ENCODE measurements at places on chromosomes 7 and 10.

- no peaks in the 10 kb centered on the region for H3K27me3 ChIP-seq
- peaks cover 80% of the 10 kb centered on the region for H3K4me1 ChIP-seq
- H3K36me3 ChIP-seq = no peaks in the 10 kb centered on the region
Measured at GRCh38 chr7:134813663-134814396, 34.4 kb downstream of the CALD1 start.

- DNase-seq = no peak
- no peaks in the 10 kb centered on the region for H3K27me3 ChIP-seq
- H3K27ac ChIP-seq = no peak overlapping the region
- H3K4me3 ChIP-seq = no peak overlapping the region
- no peaks in the 10 kb centered on the region for H3K36me3 ChIP-seq
Measured at GRCh38 chr7:47882635-47883034, 65.6 kb downstream of the PKD1L1 start.

GRCh38 chr10:1123198-1123597 is 67.0 kb downstream of the WDR37 start:
- peaks cover 64% of the 10 kb centered on the region for H3K36me3 ChIP-seq
- no peak for DNase-seq
- no peaks in the 10 kb centered on the region for H3K4me1 ChIP-seq
- no peak overlapping the region for H3K4me3 ChIP-seq

DNA sequence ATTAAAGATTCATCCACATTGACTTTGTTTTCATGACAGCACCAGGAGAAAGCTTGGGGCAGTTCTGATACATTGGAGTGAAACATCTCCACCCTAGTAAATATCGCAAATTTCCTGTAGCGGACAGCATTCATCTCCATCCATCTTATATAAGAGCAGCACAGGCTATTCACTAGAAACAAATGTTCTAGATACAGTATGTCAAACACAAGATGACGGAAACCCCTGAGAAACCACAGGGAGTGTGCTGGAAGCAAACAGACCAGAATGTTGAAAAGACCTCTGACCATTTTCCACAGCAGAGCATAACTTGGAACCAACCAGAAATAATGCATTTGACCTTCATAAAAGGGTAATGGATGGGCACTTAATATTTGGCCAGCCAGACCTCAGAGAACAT is 343.9 kb downstream of the SORCS1 start:
- no peaks in the 10 kb centered on the region for H3K36me3 ChIP-seq
- no peak overlapping the region for H3K27ac ChIP-seq
- H3K4me1 ChIP-seq = no peaks in the 10 kb centered on the region
- no peak overlapping the region for H3K4me3 ChIP-seq
- H3K27me3 ChIP-seq = no peaks in the 10 kb centered on the region

- no peak for DNase-seq
- H3K4me1 ChIP-seq = no peaks in the 10 kb centered on the region
- H3K27me3 ChIP-seq = no peaks in the 10 kb centered on the region
- no peak overlapping the region for H3K4me3 ChIP-seq
- no peak overlapping the region for H3K27ac ChIP-seq
Measured at GRCh38 chr10:84607044-84607443, 278.7 kb downstream of the CCSER2 start.

- H3K27me3 ChIP-seq = no peaks in the 10 kb centered on the region
- no peak overlapping the region for H3K4me3 ChIP-seq
- H3K27ac ChIP-seq = no peak overlapping the region
- no peaks in the 10 kb centered on the region for H3K4me1 ChIP-seq
- H3K36me3 ChIP-seq = no peaks in the 10 kb centered on the region
- no peak for DNase-seq
Measured at GRCh38 chr10:48770561-48771089, 86.0 kb downstream of the WDFY4 start.

- peaks cover 35% of the 10 kb centered on the region for H3K27me3 ChIP-seq
- no peaks in the 10 kb centered on the region for H3K4me1 ChIP-seq
- H3K36me3 ChIP-seq = no peaks in the 10 kb centered on the region
- no peak overlapping the region for H3K27ac ChIP-seq
Measured at GRCh38 chr7:148334441-148334956, 256.1 kb upstream of the C7orf33 start.

GRCh38 chr7:95871075-95871848 is 98.9 kb downstream of the DYNC1I1 start:
- no peaks in the 10 kb centered on the region for H3K36me3 ChIP-seq
- DNase-seq = peak; percentile 24
- H3K4me3 ChIP-seq = no peak overlapping the region
- peaks cover 13% of the 10 kb centered on the region for H3K4me1 ChIP-seq
- H3K27ac ChIP-seq = no peak overlapping the region

DNA sequence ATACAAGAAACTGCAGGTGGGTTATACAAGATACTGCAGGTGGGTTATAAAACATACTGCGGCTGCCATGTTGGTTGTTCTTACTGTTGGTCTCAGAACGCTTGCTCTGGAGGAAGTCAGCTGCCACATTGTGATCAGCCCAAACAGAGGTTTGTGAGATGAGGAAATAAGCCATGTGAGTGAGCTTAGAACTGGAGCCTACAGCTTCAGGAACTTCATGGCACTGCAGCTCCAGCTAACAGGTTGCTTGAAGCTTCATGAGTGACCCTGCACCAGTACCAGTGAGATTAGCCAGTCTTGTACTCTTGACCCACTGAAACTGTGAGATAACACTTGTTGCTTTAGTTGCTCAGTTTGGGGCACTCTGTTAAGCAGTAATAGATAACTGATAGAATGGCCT is 74.5 kb upstream of the PRKCQ start:
- H3K27ac ChIP-seq = no peak overlapping the region
- no peak for DNase-seq
- H3K4me1 ChIP-seq = no peaks in the 10 kb centered on the region
- no peaks in the 10 kb centered on the region for H3K36me3 ChIP-seq

DNA sequence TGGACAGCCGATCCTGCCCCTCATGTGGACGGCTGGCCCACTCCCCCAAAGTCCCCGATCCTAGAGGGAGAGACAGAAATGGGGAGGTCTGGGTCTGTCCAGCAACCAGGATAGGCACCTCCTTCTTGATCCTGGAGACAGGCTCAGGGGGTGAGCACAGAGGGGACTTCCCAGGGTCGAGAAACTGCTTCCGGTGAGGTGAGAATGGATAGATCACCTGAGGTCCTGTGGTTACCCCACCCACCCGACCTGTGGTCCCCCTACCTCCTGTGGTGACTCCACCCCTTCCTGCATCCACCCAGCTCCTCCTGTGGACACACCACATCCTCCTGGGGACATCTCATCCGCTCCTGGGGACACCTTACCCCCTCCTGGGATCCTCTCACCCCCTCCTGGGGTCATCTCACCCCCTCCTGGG is 27.4 kb upstream of the RASGEF1A start:
- no peaks in the 10 kb centered on the region for H3K27me3 ChIP-seq
- H3K4me3 ChIP-seq = no peak overlapping the region
- DNase-seq = no peak
- no peak overlapping the region for H3K27ac ChIP-seq
- H3K36me3 ChIP-seq = no peaks in the 10 kb centered on the region
- no peaks in the 10 kb centered on the region for H3K4me1 ChIP-seq

GRCh38 chr7:4792537-4793126 is 17.2 kb downstream of the AP5Z1 start:
- no peak overlapping the region for H3K27ac ChIP-seq
- no peaks in the 10 kb centered on the region for H3K27me3 ChIP-seq
- peaks cover 7% of the 10 kb centered on the region for H3K4me1 ChIP-seq
- peaks cover 46% of the 10 kb centered on the region for H3K36me3 ChIP-seq
- H3K4me3 ChIP-seq = peak overlapping the region; percentile 49
- DNase-seq = no peak

DNA sequence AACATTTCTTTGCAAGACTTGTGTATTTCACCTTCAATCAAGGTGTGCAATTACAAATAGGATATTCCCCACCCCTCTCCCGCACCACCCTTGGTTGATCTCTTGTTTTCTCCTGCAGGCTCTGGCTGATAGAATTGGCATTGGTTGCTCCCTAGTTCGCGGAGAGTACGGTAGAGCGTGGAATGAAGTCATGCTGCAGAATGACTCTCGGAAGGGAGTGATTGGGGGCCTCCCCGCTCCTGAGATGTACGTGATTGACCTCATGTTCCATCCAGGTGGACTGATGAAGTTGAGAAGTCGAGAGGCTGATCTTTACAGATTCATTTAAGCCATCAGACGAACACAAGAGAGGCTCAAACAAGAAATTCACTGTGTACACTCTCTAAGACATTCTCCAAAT is 58.2 kb upstream of the MSRB2 start:
- no peaks in the 10 kb centered on the region for H3K27me3 ChIP-seq
- H3K4me1 ChIP-seq = no peaks in the 10 kb centered on the region
- no peak overlapping the region for H3K27ac ChIP-seq
- no peak overlapping the region for H3K4me3 ChIP-seq
- H3K36me3 ChIP-seq = no peaks in the 10 kb centered on the region
- DNase-seq = no peak

- H3K36me3 ChIP-seq = peaks cover 6% of the 10 kb centered on the region
- H3K27me3 ChIP-seq = peaks cover 42% of the 10 kb centered on the region
- DNase-seq = no peak
Measured at GRCh38 chr10:132054564-132054963, 11.2 kb upstream of the JAKMIP3 start.

- no peak overlapping the region for H3K27ac ChIP-seq
- no peaks in the 10 kb centered on the region for H3K36me3 ChIP-seq
- H3K4me1 ChIP-seq = no peaks in the 10 kb centered on the region
- H3K4me3 ChIP-seq = no peak overlapping the region
Measured at GRCh38 chr10:16466001-16466400, 29.2 kb downstream of the PTER start.

GRCh38 chr10:9449530-9449929 is 1395.0 kb downstream of the GATA3 start:
- no peak overlapping the region for H3K27ac ChIP-seq
- DNase-seq = no peak
- no peaks in the 10 kb centered on the region for H3K36me3 ChIP-seq
- H3K27me3 ChIP-seq = no peaks in the 10 kb centered on the region
- no peak overlapping the region for H3K4me3 ChIP-seq
- no peaks in the 10 kb centered on the region for H3K4me1 ChIP-seq

DNA sequence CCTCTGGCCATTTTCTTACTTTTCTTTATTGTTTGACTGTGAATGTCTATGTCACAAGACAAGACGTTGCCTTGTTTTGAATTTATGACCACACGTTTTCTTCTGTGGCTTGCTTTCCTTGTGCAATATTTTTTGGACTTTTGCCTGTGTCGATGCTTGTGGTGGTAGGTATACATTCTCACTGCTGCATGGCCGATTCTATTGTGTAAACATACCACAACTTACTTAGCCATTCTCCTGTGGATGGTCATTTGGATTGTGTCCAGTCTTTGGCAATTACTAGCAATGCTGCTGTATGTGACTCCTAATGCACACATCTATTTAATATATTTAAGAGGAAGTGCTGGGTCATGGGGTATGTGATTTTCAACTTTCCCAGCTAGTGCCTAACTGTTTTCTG is 18.0 kb upstream of the DLG5 start:
- no peak overlapping the region for H3K27ac ChIP-seq
- no peaks in the 10 kb centered on the region for H3K36me3 ChIP-seq
- peaks cover 13% of the 10 kb centered on the region for H3K4me1 ChIP-seq
- H3K27me3 ChIP-seq = no peaks in the 10 kb centered on the region
- no peak for DNase-seq

- H3K27ac ChIP-seq = no peak overlapping the region
- no peak overlapping the region for H3K4me3 ChIP-seq
- DNase-seq = no peak
- H3K36me3 ChIP-seq = peaks cover 61% of the 10 kb centered on the region
Measured at GRCh38 chr7:102412548-102412947, 16.4 kb downstream of the PRKRIP1 start.

DNA sequence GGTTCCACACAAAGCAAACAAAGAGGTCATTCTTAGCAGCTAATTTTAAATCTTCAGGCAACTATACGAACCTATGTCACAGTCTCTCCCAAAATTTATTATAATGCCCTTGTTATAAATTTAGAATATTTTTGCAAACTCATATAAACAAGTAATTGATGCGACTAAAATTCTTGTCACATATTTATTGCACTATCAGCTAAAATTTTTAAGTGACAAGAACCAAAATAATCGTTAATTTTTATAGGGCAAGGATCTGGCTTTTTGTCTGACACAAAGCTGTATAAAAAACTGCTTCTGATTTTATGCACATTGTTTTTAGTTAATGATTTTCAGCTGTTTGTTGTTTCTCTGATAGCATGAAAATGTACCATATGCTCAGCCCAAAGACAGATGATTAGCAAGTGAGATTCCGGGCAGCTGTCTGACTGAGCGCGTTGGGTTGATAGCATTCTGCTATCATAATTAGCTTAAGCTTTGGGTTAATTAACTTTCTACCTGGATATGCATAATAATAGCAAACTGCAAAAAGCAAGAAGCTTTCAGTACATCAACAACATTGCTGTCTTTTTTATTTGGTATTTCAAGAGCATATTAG is 136.0 kb downstream of the MGMT start:
- no peaks in the 10 kb centered on the region for H3K36me3 ChIP-seq
- no peak for DNase-seq
- no peak overlapping the region for H3K4me3 ChIP-seq
- no peak overlapping the region for H3K27ac ChIP-seq
- no peaks in the 10 kb centered on the region for H3K4me1 ChIP-seq
- no peaks in the 10 kb centered on the region for H3K27me3 ChIP-seq

DNA sequence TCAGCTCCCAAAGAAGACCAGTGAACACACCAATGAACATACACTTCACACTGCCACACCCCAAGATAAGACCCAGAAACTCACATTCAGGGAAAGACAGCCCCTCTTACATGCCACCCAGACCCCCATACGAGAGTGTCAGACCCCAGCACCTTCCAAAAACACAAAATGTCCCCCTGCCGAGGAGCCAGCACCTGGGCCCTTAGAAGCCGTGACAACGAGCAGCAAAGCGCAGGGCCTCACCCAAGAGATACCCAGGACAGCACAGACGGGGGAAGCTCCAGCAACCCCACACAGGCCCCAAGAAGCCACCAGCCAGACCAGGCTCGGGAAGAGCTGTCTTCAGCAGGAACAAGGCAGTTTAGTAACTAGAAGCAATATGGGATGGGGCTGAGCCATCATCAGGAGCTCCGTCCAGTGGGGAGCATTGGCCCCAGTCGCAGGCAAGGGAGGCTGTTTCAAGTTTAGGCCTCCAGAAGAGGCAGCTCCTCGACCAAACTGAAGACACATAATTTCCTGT is 243.6 kb downstream of the PTPRN2 start:
- peaks cover 2% of the 10 kb centered on the region for H3K27me3 ChIP-seq
- no peaks in the 10 kb centered on the region for H3K4me1 ChIP-seq
- peak; percentile 41 for DNase-seq
- no peak overlapping the region for H3K4me3 ChIP-seq
- H3K36me3 ChIP-seq = no peaks in the 10 kb centered on the region

GRCh38 chr10:132861884-132862461 is 76.0 kb upstream of the NKX6-2 start:
- no peaks in the 10 kb centered on the region for H3K4me1 ChIP-seq
- H3K27ac ChIP-seq = no peak overlapping the region
- DNase-seq = peak; percentile 61
- no peaks in the 10 kb centered on the region for H3K36me3 ChIP-seq

DNA sequence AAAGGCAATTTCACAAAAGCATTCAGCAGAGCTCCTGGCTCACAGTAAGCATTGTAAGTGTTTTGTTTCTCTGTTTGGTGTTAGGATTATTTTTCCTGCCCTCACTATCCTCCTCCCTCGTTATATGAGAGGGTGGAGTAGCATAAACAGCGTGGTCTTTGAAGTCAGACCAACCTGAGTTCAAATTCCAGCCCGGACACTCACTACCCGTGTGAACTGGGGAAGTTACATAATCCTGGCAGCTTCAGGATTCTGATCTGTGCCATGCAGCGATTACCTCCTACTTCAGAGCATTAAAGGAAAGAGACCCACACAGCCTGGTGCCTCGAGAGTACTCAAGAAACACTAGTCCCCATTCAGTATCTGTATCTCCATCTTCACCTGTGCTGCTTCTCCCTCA is 386.5 kb downstream of the INHBA start:
- H3K36me3 ChIP-seq = no peaks in the 10 kb centered on the region
- no peak overlapping the region for H3K4me3 ChIP-seq
- no peaks in the 10 kb centered on the region for H3K27me3 ChIP-seq
- no peaks in the 10 kb centered on the region for H3K4me1 ChIP-seq
- DNase-seq = no peak
- no peak overlapping the region for H3K27ac ChIP-seq
